Esophagus squamous epithelium (tissue), 5 donors: ENCODE measurements at places on chromosomes 11 and 22.

- no peak for DNase-seq
Observed at GRCh38 chr11:74168838-74169237, 2.0 kb downstream of the C2CD3 start.

DNA sequence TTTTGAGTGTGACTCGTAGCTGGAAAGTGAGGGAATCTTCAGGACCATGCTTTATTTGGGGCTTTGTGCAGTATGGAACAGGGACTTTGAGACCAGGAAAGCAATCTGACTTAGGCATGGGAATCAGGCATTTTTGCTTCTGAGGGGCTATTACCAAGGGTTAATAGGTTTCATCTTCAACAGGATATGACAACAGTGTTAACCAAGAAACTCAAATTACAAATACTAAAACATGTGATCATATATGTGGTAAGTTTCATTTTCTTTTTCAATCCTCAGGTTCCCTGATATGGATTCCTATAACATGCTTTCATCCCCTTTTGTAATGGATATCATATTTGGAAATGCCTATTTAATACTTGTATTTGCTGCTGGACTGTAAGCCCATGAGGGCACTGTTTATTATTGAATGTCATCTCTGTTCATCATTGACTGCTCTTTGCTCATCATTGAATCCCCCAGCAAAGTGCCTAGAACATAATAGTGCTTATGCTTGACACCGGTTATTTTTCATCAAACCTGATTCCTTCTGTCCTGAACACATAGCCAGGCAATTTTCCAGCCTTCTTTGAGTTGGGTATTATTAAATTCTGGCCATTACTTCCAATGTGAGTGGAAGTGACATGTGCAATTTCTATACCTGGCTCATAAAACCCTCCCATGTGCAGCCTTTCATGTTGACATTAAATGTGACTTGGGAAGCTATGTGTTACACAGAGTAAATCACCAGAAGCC lies 11.0 kb downstream of the OR51E1 start:
- DNase-seq: no peak

DNA sequence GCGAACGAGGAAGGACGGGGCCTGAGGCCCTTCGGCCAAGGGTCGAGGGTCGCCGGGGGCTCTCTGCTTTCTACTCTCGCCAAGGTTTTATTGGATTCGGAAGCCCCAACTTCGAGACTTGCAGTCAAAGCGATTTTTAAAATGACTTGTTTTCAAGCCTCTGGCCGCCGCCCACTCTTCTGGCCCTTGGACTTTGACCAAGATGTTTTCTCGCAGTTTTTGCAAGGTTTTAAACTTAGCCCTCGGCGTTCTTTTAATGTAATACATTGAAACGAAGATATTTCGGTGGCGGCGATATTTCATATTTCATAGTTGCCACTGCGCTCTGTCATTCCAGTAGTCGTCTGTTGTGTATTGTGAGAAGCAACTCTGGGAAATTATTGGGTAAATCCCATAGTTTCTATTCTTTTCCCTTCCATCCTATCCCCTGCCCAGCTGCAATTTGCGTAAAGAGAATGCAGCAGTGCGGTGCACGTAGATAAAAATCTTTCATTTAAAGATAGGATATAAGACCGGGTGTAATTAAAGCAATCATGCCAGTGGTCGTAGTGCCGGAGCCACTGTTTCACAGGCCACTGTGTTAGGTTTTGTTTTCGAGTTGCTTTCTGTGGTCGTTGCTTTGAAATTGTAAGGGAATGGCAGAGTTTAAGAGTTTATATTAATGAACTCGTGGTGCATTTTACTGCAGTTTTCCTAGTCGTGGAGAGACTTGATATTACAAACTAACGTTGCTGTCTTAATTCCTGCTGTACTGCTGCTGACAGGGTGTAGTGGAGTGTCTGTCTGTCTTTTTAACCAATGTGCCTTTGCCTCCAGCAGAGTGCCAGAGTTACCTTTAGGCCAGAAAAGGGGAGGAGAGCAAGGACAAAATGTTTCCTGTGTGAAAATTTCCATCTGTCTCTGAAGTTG lies 702 bp downstream of the BIRC2 start:
- DNase-seq: no peak

DNA sequence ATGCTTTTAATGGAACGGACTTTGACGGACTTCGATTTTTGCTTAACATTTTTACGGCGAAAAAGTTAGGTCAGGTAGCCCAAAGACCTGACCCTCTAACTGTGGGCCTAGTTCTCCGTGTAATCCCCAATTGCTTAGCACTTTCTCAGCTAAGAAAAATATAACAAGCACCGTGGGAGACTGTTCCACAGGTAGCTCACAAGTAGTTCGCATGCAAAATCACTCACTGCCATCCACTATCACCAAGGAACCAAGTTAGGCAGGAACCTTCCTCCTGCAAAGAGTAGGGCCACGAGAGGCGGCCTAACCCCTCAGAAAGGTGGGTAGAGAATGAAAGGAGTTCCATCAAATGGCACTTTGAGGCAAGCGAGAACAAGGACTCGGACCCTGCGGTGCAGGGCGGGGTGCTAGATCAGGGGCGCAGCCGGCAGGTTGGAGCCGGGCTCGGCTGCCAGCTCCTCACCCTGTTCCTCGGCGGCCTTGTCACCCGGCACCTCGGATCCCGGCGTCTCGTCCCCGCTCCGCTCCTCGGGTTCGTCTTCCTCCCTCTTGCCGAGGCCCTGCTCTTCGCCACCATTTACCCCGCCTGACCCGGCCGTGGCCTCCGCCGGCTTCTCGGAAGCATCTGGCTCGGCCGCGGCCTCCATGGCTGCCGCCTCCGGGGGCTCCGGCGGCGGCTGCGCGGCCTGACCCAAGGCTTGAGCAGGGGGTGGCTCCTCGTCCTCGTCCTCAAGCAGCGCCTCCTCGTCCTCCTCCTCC lies 922 bp downstream of the HNRNPUL2 start:
- no peak for DNase-seq

DNA sequence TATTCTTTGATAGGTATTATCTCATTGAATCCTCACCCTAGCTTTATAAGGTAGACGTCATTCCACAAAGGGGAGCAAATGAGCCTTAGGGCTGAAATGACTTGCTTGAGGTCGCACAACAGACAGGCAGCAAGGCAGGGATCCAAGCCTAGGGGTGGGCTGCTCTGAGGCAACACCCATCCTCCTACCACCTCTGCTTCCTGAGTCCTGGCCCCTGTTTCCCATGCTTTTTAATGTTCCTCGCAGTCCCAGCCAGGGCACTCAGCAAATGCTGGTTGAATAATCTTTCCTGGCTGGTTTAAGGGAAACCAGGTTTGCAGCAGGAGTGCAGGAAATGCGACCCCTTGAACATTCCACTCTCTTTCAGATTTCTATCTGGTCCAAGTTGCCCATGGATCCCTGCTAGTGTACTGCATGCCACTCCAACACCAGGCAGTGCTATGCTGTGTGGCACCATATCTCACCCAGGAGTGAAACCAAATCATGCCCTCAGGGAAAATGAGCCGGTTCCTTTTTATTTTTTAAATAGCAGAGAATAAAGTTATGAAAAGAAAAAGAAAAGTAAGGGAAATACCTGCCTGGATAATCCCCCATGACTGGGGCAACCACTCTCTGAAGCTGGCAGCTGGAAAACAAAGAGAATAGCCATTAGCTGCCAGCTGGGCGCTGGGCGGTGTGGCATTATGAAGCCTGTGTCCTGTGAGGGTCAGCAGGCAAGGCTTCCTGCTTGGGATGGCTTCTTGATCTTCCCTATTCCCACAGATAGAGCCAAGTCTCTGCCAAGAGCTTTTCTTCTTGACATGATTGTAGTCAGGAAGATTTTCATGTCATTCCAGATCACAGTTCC lies 21.8 kb downstream of the MICAL2 start:
- DNase-seq: no peak

DNA sequence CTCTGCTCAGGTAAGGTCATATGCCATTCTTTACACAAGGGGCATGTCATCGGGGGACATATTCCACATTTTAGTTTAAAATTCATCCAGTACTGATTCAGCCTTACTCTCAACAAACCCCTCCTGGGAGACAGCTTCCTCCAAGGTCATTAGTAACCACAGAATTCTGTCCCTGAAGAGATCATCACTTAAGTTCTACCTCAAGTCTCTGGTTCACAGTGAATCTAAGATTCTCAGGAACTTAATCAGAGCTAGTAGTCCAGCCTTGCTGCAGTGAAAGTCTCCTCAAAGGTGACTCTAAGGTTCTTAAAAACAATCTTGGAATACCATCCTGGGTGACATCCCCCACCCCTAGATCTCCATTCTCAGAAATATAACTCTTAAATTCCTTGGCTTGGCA lies 18.9 kb upstream of the GDPD4 start:
- DNase-seq: no peak

GRCh38 chr11:117273550-117274289 lies 17.4 kb upstream of the BACE1-AS start:
- DNase-seq: no peak

DNA sequence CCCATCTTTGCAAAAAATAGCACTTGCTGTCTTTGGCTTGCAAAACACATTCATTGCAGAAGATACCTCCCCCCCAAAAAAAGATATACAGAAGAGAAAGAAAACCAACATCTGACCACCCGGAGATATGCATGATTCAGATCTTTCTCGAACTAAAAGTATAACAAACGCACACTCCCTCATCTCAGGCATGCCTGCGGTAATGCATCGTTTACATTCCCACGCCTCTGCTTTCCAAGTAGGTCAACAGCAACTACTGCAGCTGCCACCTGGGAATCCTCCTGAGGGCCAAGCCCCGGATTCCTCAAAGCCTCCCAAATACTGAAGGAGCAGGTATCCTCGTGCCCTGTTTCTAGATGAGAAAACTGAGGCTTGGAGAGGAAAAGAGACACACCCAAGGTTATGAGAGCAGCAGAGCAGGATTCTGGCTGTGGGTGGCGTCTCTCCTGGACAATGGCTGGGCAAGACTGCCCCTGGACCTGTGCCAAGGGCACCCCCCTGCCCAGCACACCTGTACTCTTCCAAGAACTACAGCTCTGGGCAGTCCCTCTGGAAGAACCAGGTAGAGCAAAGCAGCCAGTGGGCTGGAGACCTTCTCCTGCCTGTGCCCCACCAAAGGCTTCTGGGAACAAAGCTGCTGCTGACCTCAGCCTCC lies 38.1 kb downstream of the NUP50 start:
- no peak for DNase-seq

DNA sequence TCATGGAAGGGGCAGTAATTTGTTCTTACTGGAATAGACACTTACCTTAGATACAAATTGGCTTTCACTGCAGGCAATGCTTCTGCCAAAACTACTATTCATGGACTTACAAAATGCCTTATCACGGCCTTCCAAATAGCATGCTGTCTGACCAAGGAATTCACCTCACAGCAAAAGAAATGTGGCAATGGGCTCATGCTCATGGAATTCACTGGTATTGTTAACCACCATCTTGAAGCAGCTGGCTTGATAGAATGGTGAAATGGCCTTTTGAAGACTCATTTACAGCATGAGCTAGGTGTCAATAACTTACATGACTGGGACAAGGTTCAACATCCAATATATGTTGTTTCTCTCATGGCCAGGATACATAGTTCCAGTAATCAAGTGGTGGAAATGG lies 21.9 kb downstream of the OR5B21 start:
- DNase-seq: no peak

- no peak for DNase-seq
Observed at GRCh38 chr11:120563703-120564572, 52.4 kb downstream of the GRIK4 start.
